NCI-H510A (cell line): ENCODE measurements at places on chromosomes 11 and 22.
A peak's percentile ranks its signal among the peaks of the same experiment; 100 is the strongest.

- peak; percentile 20 for DNase-seq
These were observed 723 bp upstream of the CD82 start for GRCh38 chr11:44564670-44565210.

DNA sequence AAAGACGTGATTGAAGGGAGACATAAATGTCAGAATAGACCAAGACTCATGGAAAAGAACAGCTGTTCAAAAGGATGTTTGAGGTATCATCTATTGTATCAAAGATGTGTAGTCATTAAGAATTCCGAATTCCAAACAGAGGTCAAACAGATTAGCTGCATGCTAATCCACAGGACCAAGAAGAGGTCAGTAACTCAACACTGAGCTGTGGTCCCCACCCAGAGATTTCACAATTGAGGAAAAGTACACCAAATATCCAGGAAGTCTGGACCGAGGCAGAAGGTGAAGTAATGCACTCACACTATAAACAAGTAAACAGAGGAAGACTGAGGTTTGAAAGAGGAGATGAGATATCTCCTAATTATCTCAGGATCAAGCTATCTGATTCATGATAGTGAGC lies 29.6 kb upstream of the OR5P2 start:
- DNase-seq = no peak

DNA sequence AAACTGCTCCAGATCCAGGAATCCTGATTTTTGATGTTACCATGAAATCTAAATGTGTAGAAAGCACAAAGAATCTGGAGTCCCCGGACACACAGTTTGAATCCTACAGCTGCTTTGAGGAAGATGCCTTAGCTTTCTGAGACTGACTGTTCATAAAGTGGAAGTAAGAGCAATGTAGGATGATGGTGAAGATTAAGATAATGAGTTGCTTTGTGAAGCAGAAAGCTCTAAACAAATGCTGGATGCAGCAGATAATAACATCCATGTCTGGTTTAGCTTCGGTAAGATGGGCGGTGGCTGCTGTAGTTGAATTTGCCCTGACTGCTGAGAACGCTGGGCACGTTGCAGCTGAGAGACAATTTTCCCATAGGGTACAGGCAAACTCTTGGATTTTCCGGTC lies 20.1 kb downstream of the OVOL1 start:
- DNase-seq = no peak

GRCh38 chr11:108398439-108398838 lies 68.9 kb downstream of the C11orf65 start:
- DNase-seq = no peak

DNA sequence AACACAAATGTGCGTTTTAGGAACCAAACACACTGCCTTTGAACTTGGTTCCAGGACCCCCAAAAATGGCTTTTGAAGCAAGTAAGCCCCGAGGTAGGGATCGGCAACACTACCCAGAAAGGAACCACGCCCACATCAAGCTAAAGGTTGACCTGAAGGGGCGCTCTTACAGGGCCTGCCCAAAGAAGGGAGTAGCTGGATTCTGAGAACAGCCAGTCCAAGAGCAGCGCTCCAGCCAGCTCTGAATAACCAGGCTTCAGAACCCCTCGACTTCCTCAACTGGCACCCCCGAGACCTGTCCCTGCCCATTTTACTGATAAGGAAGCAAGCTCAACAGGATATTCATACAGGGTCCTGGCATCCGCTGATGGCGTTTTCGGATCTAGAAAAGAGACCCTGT lies 18.9 kb upstream of the MOB2 start:
- no peak for DNase-seq

- DNase-seq = no peak
These were observed 23.8 kb downstream of the DRD4 start for GRCh38 chr11:660681-661444.

- no peak for DNase-seq
These were observed 12.2 kb downstream of the CSF2RB start for GRCh38 chr22:36925388-36926290.

- no peak for DNase-seq
These were observed 3.5 kb downstream of the VPS37C start for GRCh38 chr11:61157743-61158142.

- peak; percentile 72 for DNase-seq
These were observed 113.8 kb downstream of the RBFOX2 start for GRCh38 chr22:35914665-35915476.

DNA sequence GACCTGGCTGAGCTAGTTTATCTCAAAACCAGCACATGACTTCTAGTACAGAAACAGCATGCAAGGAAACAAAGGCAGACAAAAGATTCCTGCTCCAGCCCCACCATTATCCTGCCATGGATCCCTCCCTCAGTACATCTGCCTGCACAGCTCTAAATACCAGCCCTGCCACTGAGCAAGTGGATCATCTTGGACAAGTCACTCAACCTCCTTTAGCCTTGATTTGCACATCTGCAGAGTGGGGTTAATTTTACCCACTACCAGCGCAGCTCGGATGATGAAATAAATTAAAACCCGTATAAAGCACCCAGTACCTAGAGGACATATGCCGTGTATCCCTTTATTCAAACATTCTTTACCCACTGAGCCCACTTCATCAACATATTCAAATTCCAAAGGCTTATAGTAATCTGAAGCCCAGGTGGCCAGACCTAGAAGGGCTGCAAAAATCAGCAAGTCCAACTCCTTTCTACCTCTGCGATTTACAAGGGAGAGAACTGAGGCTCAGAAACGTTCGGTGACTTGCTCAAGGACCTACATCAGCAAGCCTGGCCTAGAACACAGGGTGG lies 7.5 kb downstream of the SYN3 start:
- DNase-seq = no peak

DNA sequence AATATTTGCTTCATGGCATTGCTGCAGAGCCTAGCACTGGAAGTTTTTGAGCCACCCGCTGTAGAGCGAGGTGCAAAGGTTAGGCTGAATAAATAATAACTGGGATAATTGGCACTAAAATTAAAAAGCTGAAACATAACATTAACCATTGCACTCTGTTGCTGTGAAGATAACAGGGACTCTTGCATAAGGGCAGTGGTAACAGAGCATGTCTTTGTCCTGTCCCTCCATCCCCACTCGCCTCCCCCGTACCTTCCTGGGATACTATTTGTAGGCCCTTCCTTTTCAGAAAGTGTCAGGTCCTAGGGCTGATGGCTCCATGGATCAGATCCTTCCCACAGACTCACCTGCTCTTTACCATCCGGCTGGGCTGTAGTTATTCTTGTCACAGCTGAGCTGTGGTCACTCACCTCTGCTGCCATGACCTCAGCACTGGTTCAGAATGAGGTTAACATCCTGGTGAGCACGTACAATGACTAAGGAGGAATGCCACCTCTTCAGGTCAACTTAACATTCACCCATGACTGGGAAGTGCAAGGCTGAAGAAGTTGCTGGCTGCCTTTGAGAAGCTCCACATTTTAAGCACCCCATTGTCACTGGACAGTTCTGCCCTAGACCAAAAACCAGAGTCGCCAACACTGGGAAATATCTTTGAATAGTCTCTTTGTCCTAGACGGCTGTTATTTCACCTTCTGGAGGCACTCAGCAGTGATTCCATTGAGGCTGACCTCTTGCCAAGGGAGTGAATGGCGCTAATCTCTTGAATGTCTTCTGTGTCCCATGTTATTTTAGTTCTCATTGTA lies 103.2 kb upstream of the KIRREL3 start:
- DNase-seq = no peak

GRCh38 chr11:124759266-124760204 lies 2.6 kb downstream of the ESAM start:
- DNase-seq = no peak

- no peak for DNase-seq
These were observed 3.5 kb downstream of the CBX7 start for GRCh38 chr22:39148727-39149535.

DNA sequence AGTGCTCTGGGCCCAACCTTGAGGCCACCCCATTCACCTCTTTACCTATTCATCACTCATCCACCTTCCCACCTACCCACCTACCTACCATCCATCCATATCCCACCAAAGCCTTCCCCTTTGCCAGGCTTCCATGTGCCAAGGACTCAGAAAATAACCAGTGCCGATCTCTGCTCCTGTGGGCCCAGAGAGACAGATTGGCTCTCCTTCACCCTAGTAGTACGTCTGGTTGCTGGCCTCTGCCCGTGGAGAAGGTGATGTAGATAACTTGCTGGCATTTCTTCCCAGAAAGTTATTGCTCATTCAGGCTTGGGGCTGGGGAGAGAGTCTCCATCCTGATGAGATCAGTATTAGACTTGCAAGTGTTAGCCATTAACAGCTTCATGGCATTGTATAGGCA lies 45.2 kb downstream of the NEU3 start:
- DNase-seq = no peak

GRCh38 chr11:65663639-65664200 lies 1.0 kb upstream of the RELA start:
- no peak for DNase-seq

- no peak for DNase-seq
These were observed 227.5 kb downstream of the CTTN start for GRCh38 chr11:70625582-70626518.

DNA sequence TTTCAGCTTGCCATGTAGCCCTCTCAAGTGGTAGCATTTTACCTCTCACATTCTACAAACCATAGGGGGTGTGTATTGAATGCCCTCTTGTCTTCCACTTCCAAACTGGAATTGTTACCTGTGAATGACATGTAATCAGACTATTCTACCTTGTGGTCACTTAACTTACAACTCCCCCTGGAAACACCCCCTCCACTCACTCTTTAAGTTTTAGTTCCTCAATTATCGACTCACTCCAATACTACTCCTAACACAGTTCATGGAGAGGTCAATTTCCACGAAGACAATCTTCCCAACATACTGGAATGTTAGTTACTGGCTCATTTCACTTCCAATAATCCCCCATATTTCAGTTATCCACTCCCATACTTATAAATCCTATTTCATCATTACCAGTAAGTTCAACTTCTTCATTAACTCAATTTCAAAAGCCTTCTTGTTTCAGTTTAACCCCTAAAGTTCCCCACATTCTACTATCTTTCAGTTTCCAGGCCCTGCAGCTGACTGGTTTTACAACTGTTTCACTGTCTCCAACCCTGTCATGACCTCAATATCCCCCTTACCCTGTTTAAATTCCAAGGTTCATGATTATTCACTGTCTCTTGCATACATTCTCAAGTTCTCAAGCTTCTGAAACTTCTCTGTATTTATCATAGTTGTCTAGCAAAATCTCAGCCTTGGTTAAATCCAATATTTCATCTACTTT lies 92.5 kb downstream of the C11orf87 start:
- DNase-seq = no peak

- DNase-seq = no peak
These were observed 70.1 kb upstream of the PICALM start for GRCh38 chr11:86138958-86139357.

GRCh38 chr11:101567071-101567470 lies 16.7 kb downstream of the TRPC6 start:
- DNase-seq = no peak

GRCh38 chr11:131356206-131356605 lies 14.2 kb upstream of the NTM start:
- DNase-seq = no peak

GRCh38 chr22:17552737-17553136 lies 10.6 kb upstream of the SLC25A18 start:
- no peak for DNase-seq

GRCh38 chr11:12377106-12377823 lies at the start of gene PARVA:
PARVA (plus strand) TSS chr11:12377571; CDS start chr11:12377648, 77 bp downstream.
- DNase-seq = peak; percentile 28

GRCh38 chr22:26903030-26903856 lies 245.9 kb downstream of the MIAT start:
- no peak for DNase-seq

- DNase-seq = no peak
These were observed 32.7 kb upstream of the PARVG start for GRCh38 chr22:44147821-44148574.

- no peak for DNase-seq
These were observed 16.1 kb downstream of the DGCR2 start for GRCh38 chr22:19105867-19106802.
